ENCODE measurements at places on chromosomes 3 and 15.

DNA sequence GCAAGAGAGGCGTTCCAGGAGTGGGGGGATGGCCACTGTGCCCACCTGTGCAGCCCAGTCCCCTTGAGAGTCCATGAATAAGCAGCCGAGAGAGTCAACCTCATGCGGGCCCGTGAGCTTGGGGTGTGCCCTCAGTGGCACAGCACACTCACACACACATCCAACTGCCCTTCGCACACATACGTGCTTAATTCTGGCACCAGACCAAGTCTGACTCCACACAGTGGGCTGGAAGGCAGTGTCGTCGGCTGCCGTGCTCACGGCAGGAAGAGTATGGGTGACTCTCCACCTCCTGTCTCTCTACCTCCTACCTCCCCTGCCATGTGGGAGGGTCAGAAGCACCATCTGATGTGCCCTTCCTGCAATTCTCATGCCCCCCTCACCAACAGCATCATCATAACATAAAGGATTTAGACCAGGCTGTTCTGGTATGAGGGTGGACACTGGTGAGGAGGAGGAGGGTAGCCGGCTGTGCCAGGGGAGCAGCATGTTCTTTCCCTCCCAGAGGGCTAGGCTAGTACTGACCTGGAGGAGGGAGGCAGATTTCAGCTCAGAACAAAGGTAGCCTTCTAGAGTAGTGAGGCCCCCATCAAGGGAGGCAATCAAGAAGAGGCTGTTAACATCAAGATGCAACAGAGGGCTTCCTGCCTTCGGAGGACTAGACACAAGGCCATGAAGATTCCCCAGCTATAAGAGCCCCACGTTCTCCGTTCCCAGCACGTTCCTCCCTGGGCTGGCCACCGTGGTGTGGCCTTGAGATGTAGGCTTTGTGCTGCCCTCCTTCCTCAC, 5.3 kb upstream of the STRA6 start:
- DNase-seq: no peak

GRCh38 chr15:52233405-52233804, 42.2 kb upstream of the GNB5 start:
- no peak for DNase-seq

DNA sequence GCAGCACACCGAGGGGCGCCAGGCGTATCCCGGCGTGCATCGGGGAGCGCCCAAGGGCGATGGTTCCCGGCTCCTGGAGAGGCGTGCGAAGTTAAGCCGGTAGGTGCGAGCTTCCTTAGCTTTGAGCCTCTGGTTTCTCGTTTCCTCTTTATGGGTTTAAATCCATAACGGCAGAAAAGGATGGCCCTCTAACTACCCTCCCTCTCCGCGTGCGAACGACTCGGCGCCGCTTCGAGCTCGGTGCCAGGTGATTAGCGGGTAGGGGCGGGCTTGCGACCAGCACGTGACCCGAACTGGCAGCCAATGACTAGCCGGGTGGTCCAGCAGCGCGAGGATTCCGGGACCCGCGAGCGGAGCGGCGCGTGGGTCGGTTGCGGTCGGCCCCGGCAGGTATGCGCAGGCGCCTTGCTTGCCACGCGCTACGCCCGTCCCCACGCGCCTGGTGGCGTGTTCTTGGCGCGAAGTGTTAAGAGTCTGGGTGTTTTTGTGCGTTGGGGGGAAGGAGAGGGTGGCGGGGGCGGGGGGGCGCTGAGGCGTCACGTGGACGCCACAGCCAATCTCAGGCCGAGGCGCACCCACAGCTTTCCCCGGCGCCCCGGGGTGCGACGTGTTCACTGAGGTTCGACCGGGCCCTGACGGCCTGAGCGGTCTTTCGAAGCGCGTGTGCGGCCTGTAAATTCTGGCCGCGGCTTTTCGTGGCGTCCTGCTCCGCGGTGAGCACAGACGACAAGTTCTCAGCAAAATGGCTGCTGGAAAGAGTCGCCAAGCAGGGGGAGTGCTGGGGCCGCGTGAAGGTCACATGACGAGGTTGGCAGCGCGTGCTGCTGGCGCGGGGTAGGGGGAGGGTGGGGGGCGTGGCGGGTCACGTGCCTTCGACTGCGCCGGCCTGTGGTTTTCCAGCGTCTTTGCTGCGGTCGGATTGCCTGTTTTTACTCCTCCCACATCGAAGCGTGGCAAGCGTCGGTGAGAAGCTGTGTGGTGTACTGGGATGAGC, 38.7 kb upstream of the MGA start:
- DNase-seq: peak; percentile 74

DNA sequence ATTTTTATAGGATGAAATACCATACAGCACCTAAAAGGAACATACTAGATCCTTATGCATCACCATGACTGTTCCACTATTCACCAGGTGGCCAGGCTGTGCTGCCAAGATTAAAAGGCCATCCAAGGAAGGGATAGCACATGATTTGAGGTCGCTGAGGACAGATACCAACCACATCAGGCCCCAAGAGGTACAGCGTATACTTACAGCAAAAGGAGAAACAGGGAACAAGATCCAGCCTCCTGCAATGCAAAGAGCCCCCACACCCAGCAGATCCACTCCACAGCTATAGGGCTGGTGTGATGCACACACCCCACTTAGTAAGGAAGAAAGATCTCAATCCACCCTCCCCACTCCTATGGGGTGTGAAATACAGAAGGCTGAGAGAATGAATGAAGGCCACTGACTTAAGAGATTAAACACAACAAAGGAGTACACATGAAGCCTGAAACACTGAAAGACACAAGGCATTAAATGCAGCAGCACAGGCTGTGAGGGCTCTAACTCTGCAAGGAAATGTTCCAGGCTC, 32.0 kb upstream of the ZNF445 start:
- DNase-seq: no peak

- DNase-seq: no peak
These were observed 252.7 kb upstream of the ICE2 start for GRCh38 chr15:60731583-60732130.

- DNase-seq: no peak
These were observed 17.0 kb downstream of the EOGT start for GRCh38 chr3:68996356-68996995.
